Stimulated activated CD4-positive, alpha-beta T cell treated with anti-CD3 and anti-CD28 coated beads, Interleukin-1b, Interleukin-23, amount 100 ng/mL, for 4 hours (primary cell): ENCODE measurements at places on chromosomes 11 and 22.

GRCh38 chr11:121763526-121763925 lies 310.8 kb upstream of the SORL1-AS1 start:
- DNase-seq: no peak

DNA sequence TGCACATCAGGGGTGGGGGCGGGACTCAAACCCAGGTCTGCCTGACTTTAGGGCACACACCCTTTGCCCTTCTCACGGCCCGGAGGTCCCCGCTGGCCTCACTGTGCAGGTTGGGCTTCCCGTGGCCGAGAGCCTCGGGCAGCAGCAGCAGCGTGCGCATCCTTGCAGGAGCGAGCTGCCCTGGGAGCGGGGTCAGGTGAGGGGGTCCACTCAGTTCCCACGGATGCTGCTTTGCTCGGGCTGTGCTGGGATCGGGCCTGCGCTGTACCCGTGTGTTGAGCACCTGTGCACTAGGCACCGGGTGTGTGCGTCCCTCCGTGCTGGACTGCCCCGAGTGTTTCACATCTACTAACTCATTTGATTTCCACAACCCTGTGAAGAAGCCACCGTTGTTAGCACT lies 25.1 kb downstream of the PRR5 start:
- DNase-seq: no peak

GRCh38 chr11:35211952-35212351 lies 73.0 kb downstream of the CD44 start:
- DNase-seq: no peak

DNA sequence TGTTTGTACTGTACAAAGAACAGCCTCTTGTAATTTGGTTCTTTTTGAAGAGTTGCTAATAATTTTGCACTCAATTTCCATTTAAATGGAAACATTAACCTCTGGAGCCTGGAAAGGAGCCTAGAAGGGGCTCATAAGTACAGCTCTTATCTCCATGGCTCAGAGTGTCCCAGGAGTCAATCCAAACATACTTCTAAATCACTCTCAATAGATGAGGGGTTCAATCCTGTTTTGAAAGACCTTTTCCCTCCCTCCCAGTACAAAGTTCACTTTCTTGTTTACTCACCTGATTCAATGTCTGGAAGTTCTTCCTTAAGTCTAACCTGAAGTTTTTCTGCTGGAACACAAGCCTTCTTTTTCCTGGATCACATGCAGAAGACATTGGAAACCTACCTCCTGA lies 273.0 kb upstream of the PLET1 start:
- no peak for DNase-seq

GRCh38 chr11:17864478-17864941 lies 129.9 kb downstream of the KCNC1 start:
- DNase-seq: no peak

DNA sequence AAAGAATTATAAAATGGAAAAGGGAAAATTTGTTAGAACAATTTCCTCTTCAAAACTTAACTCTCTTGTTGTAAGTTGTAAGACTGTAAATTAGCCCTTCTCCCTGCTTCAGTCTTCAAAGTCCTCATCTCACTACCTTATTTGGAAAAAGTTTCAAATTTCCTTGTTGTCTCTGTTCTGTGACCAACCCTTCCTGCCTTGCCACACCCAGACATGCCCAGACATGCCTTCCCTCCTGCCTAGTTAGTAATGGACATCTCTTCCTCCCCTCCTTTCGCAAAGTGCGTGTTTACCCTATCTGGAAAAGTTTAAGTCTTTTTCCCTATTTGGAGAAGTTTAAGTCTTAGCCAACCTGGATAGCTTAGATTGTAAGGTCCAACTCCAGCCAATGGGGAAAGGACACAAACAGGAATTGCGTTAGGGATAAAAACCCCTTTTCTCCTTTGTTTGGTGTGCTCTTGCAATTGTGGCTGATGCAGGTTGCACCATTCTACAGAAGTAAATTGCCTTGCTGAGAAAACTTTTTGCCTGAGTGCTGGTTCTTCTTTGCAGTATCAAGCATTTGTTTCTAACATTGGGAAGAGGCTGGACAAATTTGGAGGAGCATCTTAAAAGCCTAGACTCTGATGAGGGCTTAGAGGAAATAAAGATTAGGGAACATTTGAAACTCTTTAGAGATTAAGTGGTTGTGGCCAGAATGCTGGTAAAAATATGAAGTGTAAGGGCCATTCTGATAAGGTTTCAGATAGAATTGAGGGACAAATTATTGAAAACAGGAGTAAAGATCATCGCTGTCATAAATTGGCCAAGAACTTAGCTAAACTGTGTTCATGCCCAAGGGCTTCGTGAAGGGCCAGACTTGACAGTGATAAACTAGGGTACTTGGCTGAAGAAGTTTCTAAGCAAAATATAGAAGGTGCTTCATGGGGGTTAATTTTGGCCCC lies 15.4 kb downstream of the OR52K2 start:
- DNase-seq: no peak

GRCh38 chr22:26713823-26714449 lies 56.5 kb downstream of the MIAT start:
- DNase-seq: no peak

GRCh38 chr11:6900327-6900999 lies 8.2 kb upstream of the OR2D2 start:
- no peak for DNase-seq

DNA sequence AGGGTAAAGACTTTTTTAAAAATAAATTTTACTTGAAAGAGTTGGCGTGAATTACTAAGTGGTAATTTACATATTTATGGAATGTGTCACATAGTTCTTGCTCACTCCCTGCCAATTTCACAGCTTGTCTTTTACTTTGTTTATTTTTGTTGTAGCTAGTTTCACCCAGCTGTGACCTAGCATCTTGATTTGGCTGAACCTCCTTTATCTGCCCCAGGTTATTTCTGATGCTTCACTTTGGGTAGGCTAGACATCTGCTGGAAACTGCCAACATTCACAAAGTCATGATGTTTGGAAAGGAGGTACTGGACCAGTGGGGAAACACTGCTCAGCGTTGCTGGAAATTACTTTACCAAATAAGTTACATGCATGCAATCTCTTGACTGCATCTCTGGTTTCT lies 1676.0 kb upstream of the RAG2 start:
- DNase-seq: no peak
